Stimulated activated effector memory CD8-positive, alpha-beta T cell treated with anti-CD3 and anti-CD28 coated beads, Interleukin-12 subunit alpha, Interleukin-12 subunit beta, amount 100 ng/mL, for 72 hours (primary cell): ENCODE measurements at places on chromosomes 11 and 22.
A peak's percentile ranks its signal among the peaks of the same experiment; 100 is the strongest.

DNA sequence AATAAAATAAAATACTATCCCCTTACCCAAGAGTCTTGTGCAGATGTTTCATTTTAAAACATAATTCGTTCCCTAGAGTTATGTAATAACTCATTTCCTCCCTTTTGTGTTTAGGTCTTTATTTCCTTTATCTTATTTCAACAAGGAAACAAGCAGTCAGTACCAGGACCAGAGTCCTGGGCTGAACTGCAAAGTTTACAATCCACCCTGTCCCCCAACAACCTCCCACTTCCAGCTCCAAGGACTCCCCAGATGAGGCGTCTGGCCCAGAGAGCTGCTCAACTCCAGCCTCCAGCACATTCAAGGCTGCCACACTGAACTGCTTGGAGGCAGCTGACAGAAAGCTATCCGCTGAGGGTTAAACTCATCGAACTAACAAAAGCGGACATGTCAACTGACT lies 4.5 kb downstream of the POLDIP3 start:
- no peak for DNase-seq

- peak; percentile 46 for DNase-seq
These were observed 483 bp upstream of the ABTB2 start for GRCh38 chr11:34358258-34358727.

DNA sequence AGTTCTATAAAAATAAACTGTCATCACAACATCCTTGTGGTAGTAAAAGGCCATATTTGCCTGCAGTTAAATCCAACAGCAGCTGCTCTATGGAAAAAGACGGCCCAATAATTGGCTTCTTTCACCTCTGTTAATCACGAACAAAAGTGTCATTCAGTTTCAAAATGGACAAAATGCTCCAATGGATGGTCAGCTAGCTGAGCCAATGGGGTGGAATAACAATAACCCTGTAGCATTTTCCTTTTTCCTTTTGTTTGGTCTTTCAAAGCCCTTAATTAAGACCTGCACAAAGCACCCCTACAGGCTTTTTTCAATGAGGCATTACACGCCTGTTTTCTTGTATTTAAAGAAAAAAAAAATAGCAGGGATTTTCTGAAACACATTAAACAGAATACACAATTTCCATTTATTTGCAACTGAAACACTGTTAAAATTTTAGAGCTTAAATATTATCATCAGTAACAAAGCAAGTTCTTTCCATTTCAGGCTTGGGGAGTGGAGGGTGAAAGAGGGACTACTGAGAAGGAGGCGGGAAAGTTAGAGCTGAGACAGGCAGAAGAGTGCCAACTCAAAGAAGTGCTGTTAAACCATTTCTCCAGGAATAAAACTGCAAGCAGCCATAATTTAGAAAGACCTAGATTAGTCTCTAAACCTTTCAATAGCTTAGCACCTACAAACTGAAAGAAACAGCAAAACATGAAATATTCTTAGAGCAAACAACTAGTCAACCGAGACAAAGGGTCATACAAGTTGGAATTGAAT lies 28.7 kb downstream of the LGR4 start:
- DNase-seq: no peak

DNA sequence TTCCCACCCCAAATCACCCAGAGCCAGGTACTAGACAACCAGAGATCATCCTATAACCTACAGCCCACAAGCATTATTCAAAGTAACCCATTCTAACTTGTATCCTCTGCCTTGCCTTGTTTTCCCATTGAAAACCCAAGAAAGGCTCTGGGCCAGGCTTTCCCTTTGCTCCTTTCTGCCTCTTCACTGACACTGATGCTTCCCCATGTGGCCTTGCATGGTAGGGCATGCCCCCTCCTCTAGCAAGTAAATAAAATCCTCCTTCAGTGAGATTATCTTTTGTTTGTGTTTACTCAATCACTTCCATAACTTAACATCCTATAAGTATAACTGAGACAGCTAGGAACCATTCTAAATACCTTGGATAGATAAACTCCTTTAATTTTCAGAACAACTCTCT lies 65.6 kb upstream of the FAR1 start:
- DNase-seq: no peak

DNA sequence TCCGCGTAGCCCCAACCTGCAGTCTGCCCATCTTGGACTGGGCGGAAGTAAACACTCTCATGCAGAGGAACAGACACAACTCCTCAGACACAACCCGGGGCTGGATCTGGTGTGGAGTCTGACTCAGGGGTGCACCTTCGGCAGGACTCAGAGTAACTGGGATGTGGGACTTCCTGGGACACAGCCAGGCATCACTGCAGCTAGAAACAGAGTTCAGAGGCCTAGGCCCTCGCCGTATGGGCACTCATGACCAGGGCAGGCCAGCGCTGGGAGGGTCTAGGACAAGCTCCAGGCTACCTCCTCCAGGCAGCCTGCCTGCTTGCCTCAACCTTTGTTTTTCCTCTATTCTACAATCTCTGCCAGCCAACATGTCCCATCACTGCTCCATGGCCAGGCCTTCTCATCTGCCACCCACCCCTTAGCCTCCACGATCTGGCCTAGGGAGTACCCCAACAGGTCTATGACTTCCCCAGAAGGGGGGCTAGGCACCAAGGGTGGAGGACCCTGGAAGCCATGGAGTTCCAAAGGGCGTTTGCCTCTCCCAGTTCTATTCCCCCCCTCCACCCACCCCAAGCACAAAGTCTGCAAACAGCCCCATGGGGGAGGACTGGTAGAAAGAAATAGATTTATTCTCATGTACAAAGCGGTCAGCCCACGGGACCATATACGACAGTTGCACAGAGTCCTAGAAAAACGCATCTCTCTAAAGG lies 98.5 kb downstream of the PDE2A start:
- no peak for DNase-seq

GRCh38 chr22:26289611-26290101 lies 120.4 kb downstream of the SEZ6L start:
- DNase-seq: no peak

DNA sequence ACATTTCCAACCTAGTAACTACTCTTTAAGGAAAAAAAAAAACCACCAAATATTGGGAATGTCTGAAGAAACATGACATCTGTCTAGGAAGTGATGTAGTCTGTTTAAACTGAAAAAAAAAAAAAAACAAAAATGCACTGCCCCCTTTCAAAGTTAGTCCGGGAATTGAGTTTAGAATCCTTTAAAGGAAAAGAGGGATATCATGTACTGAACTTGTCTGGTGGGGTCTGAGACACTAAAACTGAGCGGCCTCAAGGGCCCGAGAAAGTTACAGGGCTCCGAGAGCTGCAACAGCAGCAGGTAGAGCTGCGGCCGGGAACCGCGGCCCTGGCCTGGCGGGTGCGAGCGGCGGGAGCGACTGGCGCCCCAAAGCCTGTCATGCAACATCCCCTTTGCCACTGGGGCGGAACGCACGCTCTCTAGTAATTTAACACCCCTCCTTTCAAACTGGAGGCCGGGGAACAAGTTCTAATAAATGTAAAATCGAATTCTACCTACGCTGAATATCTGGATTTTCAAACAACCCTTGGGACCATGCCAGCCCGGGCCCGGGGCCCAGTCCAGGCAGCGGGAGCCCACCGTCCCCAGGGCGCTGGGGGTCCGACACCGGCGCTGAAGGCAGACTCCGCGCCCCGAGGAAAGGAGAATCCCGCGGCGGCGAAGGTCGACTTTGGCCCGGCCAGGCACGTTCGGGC lies 736 bp downstream of the RDX start:
- peak; percentile 78 for DNase-seq
